SHP77 treated with DMSO at 0.1 percent for 48 hours (cell line): ENCODE measurements at places on chromosomes 2 and 18.

DNA sequence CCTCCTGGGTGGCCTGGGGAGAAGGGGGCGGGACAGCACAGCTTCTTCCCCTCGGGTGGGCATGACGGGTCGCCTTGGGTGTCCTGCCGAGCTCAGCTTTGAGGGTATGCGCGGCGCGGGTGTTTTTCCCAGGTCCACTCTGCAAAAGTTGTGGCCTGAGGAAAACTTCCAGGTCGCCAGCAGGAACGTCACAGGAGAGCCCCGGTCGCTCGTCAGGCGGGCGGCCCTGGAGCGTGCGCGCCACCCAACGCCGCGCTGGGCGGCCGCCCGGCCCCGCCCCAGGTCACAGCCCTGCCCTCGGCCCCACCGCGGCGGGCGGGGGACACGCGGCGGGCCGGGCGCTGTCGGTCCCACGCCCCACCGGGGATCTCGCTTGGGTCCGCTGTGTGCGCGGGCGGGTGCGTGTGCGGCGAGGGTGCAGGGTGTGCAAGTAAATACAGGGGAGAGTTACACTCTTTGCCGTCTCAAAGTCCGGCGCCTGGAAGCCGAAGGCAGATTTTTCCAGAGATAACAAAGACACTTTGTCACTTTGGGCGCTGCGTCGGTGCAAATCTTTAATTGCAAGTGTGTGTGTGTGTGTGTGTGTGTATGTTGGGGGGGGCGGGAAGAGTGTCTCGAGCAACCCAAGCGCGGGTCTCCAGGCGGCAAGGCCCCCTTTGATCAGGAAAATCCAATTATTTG is 616 bp upstream of the SP5 start:
- no peak for DNase-seq

- DNase-seq: peak; percentile 33
Observed at GRCh38 chr2:1990724-1991123, 246.4 kb upstream of the PXDN start.

DNA sequence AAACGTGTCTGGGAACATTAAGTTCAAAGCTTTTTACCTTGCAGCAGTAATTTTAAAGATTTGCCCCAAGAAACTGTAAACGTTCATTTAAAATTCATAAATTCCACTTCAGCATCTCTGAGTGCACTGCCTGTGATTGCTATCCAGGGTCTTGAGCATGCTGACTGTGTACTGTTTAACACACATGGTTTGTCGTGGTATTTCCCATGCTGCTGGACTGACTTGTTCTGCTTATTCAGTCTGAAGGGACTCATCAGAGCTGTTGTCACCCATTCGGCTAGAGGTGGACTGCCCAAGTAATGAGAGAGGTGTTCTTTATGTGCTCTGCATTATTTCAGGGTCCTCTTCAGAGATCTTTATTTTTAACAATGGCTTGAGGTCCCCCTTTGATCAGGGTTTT is 53.1 kb downstream of the RHBDD1 start:
- DNase-seq: no peak

- DNase-seq: no peak
Observed at GRCh38 chr18:62693659-62694058, 21.7 kb upstream of the PHLPP1 start.

- no peak for DNase-seq
Observed at GRCh38 chr2:38454081-38454480, 77.0 kb upstream of the ATL2 start.

- no peak for DNase-seq
Observed at GRCh38 chr2:201440182-201440581, 11.1 kb downstream of the TRAK2 start.

DNA sequence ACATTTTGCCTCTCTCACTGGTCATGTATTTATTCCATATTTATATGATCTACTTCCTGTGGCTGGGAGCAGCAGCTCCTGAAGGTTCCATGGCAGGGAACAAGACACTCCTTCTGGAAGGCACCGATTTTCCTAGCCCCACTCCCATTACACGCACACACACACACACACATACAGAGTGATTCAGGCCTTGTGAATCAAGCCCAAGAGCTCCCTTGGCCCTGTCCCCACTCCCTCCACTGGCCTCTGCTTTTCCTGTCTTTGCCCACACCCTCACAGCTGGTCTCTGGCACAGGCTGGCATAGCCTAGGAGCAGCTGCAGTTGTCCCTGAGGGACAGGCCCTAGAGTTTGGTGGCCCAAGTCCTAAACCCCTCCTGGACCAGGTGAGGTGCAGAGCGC is 201.7 kb downstream of the NAPG start:
- DNase-seq: no peak

- no peak for DNase-seq
Observed at GRCh38 chr2:20501974-20502373, 55.1 kb downstream of the RHOB start.

DNA sequence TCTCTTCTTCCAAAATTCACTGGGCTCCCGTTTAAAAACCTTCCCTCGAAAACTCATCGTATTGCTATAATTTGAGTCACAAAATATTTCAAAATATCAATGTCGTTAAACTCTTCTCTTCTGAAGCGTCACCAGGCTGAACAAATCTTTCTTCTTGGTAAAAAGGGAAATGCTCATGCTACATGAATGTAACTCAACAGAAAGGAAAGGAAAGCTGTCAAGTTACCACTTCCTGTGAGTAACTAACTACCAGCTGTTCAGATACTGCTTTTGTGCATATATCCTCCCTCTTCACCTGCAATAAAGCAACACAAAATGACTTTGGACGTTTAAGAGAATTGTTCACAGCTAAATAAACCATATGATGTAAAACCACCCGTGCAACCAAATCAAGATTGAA is 95.4 kb downstream of the DOCK10 start:
- peak; percentile 6 for DNase-seq

GRCh38 chr2:61277756-61278155 is 115.8 kb downstream of the C2orf74 start:
- no peak for DNase-seq

GRCh38 chr18:24022161-24022560 is 7.6 kb downstream of the TTC39C start:
- DNase-seq: no peak

GRCh38 chr2:147538821-147539220 is 306.0 kb upstream of the ACVR2A start:
- no peak for DNase-seq

DNA sequence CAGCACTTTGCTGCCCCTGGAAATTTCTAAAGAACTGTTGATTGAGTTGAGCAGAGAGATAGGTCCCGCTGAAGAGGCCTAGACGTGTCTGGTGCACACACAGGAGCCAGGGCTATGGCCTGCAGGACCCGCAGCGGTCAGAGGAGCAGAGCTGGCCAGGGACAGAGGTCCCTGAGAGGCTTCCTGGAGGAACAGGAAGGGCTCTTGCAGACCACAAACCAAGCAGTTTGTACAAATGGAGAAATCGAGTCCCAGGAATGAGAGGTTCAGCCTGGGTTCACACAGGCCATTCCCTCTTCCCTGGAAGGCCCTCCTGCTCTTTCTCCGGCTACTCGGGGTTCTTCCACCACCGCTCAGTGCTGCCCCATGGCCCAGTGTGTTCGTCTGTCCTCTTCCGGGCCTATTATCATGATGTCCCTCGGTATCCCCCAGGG is 1.2 kb upstream of the BIN1 start:
- no peak for DNase-seq

- DNase-seq: no peak
Observed at GRCh38 chr2:100073110-100073509, 69.3 kb downstream of the AFF3 start.

- DNase-seq: no peak
Observed at GRCh38 chr2:129909651-129910418, 69.6 kb upstream of the RAB6C start.

DNA sequence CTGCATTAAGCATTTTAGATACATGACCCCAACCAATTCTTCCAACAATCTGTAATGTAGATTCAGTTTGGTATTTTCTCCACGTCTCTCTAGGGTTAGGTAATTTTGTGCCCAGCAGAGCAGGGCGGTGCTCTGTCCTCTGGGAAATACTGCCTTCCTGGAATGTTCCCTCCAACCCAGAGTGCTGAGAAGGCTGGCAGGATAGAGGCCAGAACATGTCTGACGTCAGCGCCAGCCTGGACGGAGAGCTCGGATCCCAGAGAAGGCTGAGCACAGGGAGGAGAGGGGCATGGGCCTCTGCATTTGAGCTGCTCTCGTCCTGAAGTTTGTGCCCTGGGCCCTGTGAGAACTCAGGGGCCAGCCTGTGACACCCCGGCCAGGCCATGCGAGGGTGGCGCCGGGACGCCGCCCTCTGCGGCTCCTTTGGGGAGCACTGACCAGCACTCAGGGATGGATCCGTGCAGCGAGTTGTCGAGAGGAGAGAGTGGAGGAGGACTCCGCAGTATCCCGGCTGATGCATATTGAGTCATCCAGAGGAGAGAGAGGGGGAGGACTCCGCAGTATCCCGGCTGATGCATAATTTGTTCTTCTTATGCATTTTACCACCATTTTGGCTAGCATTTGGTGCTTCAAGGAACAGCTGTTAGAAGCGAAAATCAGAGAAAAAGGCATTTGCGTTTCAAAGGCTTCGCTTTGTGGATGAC is 80.0 kb upstream of the PXDN start:
- no peak for DNase-seq

DNA sequence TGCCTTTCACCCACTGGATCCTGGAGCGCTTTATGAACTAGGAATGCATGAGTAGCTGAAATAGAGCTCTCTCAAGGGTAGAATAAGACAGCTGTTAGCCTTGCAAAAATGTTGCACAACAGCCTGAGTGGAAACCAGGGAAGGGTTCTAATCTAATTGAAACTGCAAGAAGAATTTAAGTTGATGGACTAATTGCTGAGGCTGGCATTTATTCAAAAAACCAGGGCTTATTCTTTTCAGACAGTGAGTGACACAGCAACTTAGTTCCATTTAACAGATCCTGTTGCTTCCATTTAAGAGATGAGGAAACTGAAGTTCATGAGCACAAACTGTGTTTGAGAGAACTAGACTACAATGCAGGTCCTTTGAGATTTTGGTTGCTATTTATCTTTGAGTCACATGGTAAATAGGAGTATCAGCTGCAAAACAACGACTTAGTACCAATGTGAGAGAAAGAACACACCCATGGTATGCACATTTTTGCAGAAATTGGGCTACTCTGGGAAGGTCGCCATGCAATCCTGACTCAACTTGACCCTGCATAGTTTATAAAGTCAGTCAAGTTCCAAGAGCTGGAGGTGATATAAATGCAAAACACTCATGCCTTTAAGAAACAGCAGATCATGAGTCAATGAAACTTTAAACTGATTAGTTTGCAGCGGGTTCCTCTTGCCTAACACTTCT is 76.4 kb upstream of the PARD3B start:
- DNase-seq: no peak

DNA sequence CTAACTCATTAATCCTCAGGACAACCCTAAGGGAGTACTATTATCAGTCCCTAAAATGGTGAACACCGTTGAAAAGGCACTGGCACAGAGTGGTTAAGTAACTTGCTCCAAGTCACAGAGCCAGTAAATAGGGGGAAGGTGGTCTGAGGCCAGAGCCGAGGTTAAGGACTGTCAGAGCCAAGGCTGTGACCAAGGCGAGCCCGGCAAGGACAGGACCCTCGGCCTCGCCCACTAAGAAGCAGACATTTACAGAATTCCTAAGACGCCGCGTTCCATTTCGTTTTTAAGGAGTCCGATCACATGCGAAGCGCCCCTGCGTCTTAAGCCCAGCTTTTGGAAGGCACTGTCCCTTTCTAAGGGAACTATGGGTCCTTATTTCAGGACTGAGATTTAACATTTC is 1.1 kb downstream of the PDIA6 start:
- DNase-seq: no peak

GRCh38 chr2:110959198-110959597 is 161.5 kb upstream of the BCL2L11 start:
- no peak for DNase-seq

DNA sequence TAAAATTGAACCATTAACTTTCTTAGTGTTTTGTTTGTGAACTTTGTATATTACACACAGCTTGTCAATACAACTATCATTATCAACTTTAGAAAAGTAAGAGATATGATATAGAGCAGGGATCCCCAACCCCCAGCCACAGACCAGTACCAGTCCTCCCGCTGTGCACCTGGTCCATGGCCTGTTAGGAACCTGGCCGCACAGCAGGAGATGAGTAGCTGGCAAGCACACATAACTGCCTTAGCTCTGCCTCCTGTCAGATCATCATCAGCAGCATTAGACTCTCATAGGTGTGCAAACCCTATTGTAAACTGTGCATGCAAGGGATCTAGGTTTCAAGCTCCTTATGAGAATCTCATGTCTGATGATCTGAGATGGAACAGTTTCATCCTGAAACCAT is 491.0 kb upstream of the NXPH2 start:
- DNase-seq: no peak

DNA sequence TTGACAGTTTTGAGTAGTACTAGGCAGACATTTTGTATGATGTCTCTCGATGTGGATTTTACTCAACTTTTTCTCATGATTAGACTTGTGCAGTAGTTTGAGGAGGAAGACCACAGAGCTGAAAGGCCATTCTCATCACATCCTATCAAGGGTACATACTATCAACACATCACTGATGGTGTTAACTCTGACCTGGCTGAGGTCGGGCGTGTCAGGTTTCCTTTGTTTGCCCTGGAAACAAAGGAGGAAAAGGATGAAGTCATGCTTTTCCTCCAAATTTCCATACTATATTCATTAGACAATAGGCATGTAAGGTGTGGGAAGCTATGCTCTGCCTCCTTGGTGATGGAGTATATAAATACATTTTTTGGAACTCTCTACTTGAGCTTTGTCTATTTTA is 211.1 kb downstream of the DSEL start:
- DNase-seq: no peak

DNA sequence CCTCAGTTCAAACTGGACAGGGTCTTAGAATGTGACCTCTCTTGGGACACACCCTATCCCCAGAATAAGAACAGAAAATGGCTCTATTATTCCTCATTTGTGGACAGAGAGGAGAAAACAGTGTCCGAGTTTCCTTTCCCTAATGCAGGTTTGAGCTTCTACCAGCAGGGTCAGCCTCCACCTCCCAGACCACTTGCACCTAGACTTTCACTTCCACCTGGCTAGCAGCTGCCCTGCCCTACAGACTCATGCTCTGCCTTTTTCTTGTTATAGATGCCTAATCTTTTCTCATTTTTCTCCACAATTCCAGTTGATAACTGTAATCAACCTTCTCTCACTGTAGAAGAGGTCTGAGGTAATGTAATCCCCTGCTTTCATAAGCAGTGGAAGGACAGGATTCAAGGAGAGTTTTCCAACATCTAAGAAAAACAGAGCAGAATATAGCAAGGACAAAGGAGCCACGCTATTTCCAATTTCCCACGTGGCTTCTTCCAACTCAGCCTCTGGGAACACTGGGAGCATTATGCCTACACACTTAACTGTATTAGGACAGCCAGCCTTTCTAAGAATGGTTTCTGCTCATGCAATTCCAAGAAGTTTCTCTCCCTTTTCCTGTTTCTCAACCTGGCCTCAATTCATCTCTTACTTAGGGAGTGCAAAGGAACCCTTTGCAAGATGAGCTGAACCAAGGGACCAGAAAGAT is 239.8 kb downstream of the BCL11A start:
- no peak for DNase-seq

GRCh38 chr18:8803957-8804356 is 98.6 kb downstream of the MTCL1 start:
- DNase-seq: no peak
